Mucosa of gallbladder (tissue), 1 donor: ENCODE measurements at places on chromosomes 1 and 21. TPM values are rescaled to one million over a fixed set of nuclear protein-coding genes. Genes with fewer than 3 reads are reported as not detected.

BCL2L15 gene
- total RNA-seq: 20.9 TPM

MEAF6 gene
- total RNA-seq: 74.2 TPM

KIAA1614 gene
- 7.7 TPM for total RNA-seq

LRRC42 gene
- total RNA-seq: 25.7 TPM

RPS6KA1 gene
- total RNA-seq: 49.2 TPM

CELF3 gene
- 0.40 TPM for total RNA-seq

PRDM16 gene
- 29.3 TPM for total RNA-seq
